ENCODE measurements at places on chromosomes 1 and 21. TPM values are rescaled to one million over a fixed set of nuclear protein-coding genes. Genes with fewer than 3 reads are reported as not detected.

DNA sequence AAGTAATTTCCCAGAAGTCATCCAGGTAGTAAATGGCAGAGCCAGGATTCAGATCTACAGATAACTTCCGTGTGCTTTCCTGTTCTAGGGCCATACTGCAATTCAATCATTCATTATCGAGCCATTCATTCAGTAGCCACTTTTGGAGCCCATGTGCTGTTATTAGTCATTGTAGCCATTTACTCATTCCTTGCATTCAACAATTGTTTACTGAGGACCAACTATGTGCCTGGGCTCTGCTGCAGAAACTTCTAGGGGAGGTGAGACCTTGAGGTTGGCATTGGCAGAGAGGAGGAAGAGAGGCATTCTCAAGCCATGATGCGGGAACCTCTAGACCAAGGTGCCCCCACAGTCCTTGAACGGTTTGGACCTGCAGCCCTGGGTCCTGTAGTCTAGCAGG is 27.9 kb downstream of the EPHB2 start:
- no peak for DNase-seq

C8B gene
- total RNA-seq: not detected

SYCP1 gene
- not detected for total RNA-seq

CLCN6 gene
- 54.9 TPM for total RNA-seq

FBXO28 gene
- total RNA-seq: 19.9 TPM

TMEM200B gene
- 3.8 TPM for total RNA-seq
